Activated T-cell treated with anti-CD3 and anti-CD28 coated beads, Interleukin-2, amount 50 U/mL, for 48 hours (primary cell): ENCODE measurements at places on chromosomes 6 and 20.

DNA sequence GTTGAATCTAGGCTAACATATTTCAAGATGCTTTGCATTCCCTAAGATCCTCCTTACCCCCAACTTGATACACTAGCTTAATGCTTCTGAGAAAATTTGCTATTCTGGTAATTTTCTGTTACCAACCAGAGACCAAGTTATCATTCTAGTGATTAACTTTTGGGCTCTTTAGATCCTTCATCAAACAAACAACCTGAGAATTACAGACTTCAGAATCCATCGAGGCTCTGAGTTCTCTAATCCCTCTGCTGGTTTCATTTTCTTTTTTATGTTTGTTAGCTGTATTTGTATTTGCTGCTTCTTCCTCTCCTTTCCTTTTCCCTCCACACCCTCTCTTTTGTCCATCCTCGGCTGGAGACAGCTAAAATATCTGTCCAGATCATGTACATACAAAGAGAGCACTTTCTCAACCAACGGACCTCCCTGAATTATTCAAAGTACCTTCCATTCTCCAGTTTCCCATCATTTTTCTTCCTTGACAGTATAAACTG is 98.7 kb upstream of the RIPOR2 start:
- no peak for DNase-seq

- DNase-seq = no peak
Observed at GRCh38 chr6:33276581-33276863, 401 bp upstream of the B3GALT4 start.

GRCh38 chr20:62580052-62580451 is 62.3 kb upstream of the SLCO4A1 start:
- DNase-seq = no peak

GRCh38 chr6:157464653-157465535 is 83.9 kb downstream of the ZDHHC14 start:
- DNase-seq = no peak

GRCh38 chr6:45535933-45536332 is 158.2 kb upstream of the SUPT3H start:
- no peak for DNase-seq

GRCh38 chr6:18243302-18243893 is 20.9 kb downstream of the DEK start:
- no peak for DNase-seq

- DNase-seq = no peak
Observed at GRCh38 chr20:19609642-19610223, 148.3 kb upstream of the RIN2 start.

GRCh38 chr20:62155428-62156253 is 12.1 kb downstream of the SS18L1 start:
- DNase-seq = no peak

- no peak for DNase-seq
Observed at GRCh38 chr6:33670971-33671743, 40.3 kb downstream of the UQCC2 start.

- DNase-seq = no peak
Observed at GRCh38 chr6:56087421-56087820, 160.0 kb downstream of the COL21A1 start.

DNA sequence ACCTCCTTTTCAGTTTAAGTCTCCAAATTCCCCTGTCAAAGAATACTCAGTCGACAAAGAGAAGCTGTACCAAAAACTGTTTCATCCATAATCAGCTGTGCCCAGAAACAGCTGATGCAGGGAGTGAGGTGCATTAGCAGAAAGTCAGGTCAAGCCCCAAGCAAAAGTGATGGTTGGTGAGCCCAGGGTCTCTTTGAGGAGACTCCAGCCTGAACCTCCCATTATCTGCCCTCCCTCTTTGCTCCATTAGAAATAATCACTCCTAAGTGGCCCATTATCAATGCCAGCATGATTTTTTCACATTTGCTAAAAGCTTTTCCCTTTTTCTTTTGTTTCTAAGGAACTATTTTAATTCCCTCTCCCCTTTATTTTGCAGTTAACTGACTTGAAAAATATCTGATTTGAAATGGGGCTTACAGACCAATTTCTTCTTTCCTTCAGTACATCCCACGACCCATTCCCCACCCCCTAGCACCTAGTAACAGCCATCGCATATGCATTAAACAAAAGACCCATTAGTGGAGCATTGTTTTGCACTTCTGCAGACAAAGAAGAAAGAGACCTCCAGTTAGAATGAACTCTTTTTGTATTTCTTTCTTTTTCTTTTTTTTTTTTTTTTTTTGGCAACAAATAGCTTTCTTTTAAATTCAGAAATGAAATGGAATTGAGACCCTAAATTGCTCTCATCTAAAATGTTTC is 257.0 kb downstream of the GRIK2 start:
- no peak for DNase-seq

DNA sequence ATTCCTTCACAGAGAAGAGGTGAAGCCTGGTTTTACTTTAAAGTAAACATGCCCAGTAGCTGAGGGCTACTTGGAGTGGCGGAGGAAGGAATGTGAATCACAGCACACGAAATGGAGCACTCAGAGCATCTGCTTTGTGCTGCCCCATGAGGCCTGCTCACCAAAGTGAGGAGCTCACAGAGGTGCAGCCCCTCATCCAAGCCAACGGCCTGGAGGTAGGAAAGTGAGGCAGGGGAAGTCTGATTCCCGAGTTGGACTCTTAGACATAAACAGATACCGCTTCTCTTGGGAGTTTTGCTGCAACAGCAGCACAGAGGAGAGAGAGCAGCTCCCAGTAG is 3.6 kb downstream of the YTHDF1 start:
- DNase-seq = no peak
